GM03348 (cell line): ENCODE measurements at places on chromosomes 13 and 19.

GRCh38 chr13:81745391-81745790 lies 1404.5 kb upstream of the SPRY2 start:
- DNase-seq: no peak

DNA sequence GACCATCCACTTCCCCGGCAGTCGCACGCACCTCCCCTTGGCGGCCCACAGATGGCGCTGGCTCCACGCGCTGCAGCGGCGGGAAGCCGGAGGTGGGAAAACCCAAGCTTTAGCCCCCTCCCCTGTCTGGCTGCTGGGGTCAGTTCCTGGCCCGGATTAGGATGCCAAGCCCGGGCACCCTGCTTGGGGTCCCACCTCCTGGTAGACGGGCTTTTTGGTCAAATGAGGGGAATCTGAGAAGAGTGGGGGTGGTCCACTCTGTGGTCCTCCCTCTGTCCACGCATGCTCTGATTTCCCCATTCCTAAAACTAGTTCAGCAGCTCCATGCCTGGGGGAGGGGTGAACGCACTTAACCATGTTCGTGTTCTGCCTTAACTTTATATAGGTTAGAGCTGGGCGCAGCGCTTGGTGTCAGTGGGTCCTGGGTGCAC lies 8.1 kb upstream of the ADGRE2 start:
- peak; percentile 40 for DNase-seq

- DNase-seq: no peak
Observed at GRCh38 chr19:54256250-54257115, 590 bp downstream of the LILRB5 start.

DNA sequence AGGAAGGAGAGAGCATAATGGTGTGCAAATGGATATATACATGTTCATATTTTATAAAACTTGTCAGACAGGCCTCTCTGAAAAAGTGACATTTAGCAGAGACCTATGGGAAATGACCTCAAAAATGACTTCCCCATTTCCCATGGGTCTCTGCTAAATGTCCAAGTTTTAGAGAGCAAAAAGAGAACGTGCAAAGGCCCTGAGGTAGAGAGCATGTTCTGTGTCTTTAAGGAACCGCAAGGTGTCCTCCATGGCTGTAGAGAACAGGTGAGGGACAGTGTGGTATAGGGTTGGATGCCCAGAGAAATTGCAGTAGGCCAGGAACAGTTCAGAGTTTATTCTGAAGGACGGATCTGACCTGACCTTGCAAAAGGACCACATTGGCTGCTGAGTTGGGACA lies 113.2 kb upstream of the RNF113B start:
- no peak for DNase-seq
